Activated naive CD4-positive, alpha-beta T cell (primary cell): ENCODE measurements at places on chromosomes 12 and 14.

GRCh38 chr14:100406505-100407131 lies 83.5 kb downstream of the SLC25A47 start:
- no peak for DNase-seq

DNA sequence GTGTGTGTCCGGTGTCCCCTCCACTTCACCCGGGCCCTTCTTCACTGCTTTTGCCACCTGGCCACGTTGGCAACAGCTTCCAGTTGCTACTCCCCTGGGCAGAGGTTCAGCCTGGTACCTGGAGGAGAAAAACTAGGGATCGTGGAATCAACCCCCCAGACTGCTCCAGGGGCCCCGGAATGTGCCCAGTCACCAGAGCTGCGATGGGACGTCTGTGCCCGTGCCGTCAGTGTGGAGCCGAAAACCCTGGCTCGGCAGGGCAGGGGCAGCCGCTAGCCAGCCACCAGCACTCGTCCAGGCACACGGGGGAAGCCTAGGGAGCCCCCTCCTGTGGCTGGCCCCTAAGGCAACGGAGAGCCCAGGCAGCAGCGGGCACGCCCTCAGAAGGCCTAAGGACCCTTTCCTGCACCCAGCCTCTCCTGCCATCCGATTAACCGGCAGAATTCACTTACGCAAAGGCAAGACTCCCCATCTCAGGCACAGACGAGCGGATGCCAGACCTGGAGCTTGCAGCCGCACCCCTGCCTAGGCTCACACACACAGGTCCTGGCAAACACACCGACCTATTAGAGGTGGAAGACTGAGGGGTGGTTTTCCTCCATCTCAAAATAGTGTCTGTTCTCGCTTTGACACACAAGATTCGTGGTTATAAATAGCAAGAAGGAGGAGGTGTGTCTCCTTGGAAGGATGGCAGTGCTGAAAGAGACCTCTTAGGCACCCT lies 62.6 kb downstream of the FBXL14 start:
- no peak for DNase-seq

GRCh38 chr12:1500095-1500801 lies 94.1 kb downstream of the FBXL14 start:
- no peak for DNase-seq

DNA sequence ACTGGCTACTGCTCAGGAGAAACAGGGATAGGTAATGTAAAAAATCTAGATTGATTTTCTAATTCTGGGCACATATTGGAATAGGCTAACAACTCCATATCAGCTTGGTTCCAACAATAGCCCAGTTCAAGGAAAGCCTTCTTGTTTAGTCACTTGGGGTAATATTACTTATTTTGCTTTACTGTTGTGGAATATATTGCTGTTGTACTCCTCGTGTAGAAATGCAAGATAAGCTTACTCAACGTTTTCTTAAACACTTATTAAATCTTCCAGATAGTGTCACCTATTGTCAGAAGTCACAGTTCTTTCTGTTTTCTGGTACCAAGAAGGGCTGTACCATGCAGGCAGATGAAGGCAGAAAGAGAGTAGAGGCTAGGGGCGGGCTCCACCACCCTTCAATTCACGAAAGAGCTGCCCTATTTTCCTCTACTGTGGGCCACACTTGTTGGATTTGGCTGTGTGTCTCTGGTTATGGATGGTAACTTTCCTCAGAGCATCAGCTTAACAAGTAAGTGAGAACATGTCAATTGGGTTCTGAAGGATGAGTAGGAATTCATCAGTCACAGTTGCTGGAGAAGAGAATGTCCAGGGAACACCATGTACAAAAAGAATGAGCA lies 38.0 kb downstream of the CLMN start:
- DNase-seq: no peak

DNA sequence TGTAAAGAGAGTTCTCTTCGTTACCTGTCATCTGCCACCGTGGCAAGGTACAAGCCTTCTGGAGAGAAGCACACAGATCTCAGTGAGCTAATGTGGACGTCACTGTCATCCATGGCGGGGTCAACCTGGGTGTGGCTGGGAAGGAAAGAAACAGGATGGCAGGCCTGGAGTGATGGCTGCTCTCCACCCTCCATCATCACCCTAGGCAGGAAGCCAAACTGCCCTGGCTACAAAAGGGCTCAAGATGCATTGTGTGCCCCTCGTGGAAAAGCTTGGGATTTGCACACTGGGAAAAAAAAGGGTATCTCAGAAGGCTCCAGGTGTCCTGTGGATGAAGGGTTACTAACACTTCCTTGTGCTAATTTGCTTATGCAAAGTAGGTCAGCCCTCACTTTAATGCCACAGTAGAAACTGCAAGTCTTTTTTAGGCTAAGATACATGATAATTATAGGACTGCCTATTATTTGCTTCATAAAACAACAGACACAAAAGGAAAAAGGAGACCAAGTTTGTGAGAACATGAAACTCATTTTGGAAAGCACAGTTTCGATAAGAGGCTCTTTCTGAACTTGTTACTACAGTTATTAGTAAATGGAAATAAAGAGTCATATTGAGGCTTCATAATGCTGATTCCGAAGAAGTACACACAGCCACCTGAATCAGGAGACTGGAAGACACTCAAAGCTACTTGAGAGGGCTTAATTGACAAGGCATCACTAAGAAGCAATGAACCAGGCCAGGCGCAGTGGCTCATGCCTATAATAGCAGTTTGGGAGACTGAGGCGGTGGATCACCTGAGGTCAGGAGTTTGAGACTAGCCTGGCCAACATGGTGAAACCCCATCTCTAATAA lies 18.9 kb downstream of the RFC5 start:
- no peak for DNase-seq
